ENCODE measurements at places on chromosomes 3 and 15. TPM values are rescaled to one million over a fixed set of nuclear protein-coding genes. Genes with fewer than 3 reads are reported as not detected.
A peak's percentile ranks its signal among the peaks of the same experiment; 100 is the strongest.

SSUH2 gene
- not detected for total RNA-seq

CA12 gene
- total RNA-seq = not detected

CMTM8 gene
- total RNA-seq = 6.0 TPM

SGO1 gene
- total RNA-seq = 2.1 TPM

AP3B2 gene
- 0.12 TPM for total RNA-seq

RASSF1 gene
- 76.0 TPM for total RNA-seq

GABRB3 gene
- not detected for total RNA-seq

ACP3 gene
- total RNA-seq = not detected

C3orf80 gene
- total RNA-seq = 0.15 TPM

MAN2C1 gene
- 353 TPM for total RNA-seq

AQP9 gene
- not detected for total RNA-seq

CCR2 gene
- 9.5 TPM for total RNA-seq

GRCh38 chr3:136146981-136147729, 49.0 kb downstream of the MSL2 start:
- DNase-seq = no peak

DNA sequence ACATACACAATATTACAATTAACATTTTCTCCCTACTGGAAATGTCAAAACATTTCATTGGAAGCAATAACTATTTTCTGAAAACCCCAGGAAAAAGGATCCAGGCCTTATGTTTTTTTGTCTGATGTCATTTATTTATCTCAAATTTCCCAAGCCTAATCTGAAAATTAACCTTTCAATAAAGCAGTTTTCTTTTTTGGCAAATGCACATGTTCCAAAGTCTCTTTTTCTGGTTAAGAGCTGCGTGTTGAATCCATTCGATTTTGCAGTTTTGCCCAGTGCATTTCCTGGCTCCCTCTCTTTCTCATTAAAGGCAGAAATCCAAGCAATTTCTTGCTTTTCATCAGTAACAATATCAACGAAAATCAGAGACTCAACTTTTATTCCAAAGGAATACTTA, 222.3 kb downstream of the NR1D2 start:
- DNase-seq = no peak

- no peak for DNase-seq
These were observed 205.8 kb upstream of the EOMES start for GRCh38 chr3:27927882-27928281.

DNA sequence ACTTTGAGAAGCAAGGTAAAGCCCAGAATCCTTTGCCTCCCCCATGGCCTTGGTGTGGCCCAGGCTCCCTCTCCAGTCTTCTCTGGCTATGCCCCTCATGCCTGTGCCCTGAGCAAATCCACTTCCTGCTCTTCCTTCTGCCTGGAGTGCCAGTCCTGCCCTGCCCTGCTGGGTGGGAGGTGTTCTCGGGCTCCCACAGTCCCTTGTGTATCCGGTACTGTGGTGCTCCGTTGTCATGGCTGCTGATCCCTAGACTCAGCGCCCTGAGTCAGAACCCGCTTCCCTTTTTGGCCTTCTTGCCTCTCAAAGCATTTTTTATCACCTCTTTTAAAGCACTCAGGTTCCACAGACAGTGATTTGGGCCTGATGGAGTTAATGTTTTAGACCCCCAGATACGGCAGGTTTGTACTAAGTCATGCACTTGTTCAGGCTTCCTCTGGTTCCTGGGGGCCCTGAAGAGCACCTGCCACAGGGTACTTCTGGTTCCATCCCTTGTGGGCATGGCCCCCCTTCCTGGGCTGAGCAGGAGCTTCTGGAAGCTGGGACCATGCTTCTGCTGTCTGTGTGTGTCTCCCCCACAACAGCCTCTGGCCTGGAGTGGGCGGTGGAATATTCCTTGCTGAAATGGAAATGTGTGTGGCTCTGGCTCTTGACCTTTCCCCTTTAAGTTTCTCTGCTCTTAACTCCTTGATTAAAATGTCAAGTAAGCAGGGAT, 29.6 kb upstream of the ADAMTS7 start:
- no peak for DNase-seq

DNA sequence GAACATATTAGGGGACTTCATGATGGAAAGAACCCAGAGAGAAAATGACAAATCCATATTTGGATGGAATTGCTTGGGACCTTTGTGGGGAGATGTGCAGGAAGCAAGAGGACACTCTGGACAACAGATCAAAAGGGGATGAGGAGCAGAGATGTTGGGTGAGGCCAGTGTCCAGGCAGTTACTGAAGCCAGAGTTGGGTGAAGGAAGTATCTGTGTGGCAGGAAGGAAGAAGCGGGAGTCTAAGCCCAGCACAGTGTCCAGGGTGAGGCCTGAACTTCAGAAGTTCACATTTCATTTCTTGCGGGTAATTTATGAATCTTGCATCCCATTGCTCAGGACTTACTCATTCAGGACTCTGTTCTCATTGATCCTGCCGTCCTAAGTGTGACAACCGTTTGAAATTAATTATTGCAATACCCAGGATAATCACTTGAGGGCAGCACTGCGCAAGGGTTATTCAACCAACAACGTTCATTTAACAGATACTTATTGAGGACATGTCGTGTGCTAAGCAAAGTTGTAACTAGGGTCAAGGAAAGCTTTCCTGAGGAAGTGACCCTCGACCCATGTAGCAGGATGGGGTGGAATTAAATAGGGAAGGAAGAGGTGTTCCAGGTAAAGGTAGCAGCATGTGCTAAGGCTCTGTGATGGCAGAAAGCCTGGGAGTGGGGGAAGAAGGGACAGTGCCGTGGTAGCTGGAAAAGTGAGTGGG, 61.3 kb upstream of the CMTM8 start:
- DNase-seq = peak; percentile 81

- DNase-seq = no peak
These were observed 44.6 kb upstream of the SATB1 start for GRCh38 chr3:18469775-18470174.

GRCh38 chr3:120793601-120794000, 51.1 kb downstream of the GTF2E1 start:
- no peak for DNase-seq

DNA sequence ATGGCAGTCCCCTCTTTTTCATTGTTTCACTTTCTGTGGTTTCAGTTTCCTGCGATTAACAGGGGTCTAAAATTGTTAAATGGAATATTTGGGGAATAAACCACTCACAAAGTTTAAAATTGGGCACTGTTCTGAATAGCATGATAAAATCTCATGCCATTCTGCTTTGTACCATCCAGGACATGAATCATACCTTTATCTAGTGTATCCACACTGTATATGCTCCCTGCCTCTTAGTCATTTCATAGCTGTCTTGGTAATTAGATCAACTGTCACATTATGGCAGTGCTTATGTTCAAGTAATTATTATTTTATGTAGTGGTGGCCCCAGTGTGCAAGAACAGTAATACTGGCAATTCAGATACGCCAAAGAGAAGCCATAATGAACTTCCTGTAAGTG, 734.5 kb downstream of the ZPLD1 start:
- no peak for DNase-seq

GRCh38 chr3:31819441-31819840, 161.6 kb downstream of the OSBPL10 start:
- DNase-seq = no peak

- DNase-seq = no peak
These were observed 2.9 kb downstream of the RBSN start for GRCh38 chr3:15096046-15096445.

DNA sequence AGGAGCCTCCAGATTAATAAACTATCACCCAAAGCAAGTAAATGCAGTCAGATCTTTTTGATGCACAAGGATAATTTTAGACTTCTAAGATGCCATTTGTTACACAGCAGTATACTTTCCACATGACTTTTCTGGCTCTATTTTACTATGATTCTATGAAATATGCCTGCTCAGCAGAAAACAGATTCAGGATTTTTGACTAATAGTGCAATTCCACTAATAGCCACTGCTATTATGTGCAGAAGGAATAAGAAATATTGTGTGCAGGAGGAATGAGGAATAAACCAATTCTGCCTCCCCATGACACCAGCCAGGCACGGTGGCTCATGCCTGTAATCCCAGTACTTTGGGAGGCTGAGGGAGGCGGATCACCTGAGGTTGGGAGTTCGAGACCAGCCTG, 11.5 kb upstream of the SPPL2A start:
- DNase-seq = no peak
